ENCODE measurements at places on chromosomes 1 and 21.
A peak's percentile ranks its signal among the peaks of the same experiment; 100 is the strongest.

DNA sequence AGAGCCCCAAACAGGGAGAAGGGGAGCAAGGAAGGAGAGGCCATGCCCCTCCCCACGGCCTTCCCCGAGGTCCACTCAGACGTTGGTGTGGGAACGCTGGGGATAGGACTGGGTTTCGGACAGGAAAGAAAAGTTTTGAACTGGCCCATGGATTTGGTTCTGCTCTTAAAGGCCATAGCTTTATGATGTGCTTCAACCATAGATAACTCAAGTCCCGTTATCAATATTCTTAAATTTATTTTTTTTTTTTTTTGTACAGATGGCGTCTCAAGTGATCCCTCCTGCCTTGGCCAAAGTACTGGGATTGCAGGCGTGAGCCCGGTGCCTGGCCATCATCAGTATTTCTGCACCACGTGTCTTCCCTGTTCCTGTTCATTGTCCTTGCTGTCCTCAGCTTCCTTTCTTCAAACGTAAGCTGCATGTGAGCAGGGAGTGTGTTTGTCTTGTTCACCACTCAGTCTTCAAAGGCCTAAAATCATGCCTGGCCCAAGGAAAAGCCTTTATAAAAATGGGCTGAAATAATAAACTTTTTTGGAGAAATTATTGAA is 820 bp upstream of the KRTAP10-1 start:
- no peak for DNase-seq

- no peak for DNase-seq
Measured at GRCh38 chr1:163774401-163774945, 452.7 kb downstream of the NUF2 start.

GRCh38 chr21:41431788-41432548 is 5.9 kb downstream of the MX1 start:
- DNase-seq, result no peak

GRCh38 chr1:64744492-64745180 is at the start of gene RAVER2:
RAVER2 (plus strand) TSS chr1:64745075; CDS start chr1:64745173, 98 bp downstream.
- DNase-seq, result peak; percentile 33

DNA sequence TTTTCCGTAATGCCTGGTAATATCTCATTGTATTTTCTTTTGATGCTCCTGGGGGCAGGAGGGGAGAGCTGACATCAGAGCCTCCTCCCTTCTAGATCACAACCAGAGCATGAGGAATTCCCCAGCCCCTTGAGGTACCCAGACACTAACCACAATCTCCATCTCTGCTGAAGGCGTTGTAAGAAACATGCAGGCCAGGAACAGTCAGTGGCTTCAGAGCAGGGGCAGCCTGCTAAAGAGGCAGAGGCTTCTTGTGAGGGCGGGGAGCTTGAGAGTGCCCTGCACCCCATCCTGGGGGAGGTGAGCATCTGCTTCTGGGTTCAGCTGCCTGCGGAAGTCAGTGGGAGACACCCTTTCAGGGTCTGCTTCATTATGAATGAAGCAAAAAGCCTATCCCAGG is 19.0 kb downstream of the MAPKAPK2 start:
- DNase-seq, result no peak

GRCh38 chr1:218880484-218881060 is 293.1 kb upstream of the LYPLAL1 start:
- no peak for DNase-seq

DNA sequence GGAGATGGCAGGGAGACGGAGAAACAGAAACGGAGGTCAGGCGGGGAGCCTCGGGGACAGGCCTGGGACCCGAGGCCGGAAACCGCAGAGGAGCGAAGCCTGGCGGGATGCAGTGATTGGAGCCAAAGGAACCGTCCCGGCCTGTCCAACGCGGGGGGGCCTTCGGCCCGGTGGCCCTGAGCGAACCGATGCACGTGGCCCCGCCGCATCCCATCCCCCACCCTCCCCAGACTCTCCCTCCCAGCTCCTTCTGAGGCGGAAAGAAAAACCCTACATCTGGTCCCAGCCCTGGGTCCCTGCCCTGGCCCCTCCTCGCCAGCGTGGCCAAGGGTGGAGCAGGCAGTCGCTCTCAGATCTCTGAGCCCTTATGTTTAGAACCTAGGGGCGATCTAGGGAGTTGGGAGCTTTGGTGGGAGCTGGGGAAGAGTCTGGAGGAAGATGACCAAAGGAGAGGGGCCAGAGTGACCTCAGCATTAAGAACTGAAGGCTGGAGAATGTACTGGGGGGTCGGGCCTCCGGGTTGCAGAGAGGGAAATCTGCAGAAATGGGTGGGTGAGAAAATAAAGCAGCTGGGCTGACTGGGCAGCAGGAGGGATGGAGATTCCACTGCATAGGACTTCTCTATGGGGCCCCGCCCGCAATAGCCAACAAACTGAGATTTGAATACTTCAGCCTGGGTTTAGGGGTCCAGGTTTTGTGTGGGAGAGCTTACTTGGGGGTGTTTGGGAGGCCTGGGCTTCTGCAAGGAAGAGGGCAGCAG is 1.5 kb upstream of the CRABP2 start:
- DNase-seq, result peak; percentile 66

GRCh38 chr1:240005997-240006650 is 85.6 kb upstream of the FMN2 start:
- no peak for DNase-seq

DNA sequence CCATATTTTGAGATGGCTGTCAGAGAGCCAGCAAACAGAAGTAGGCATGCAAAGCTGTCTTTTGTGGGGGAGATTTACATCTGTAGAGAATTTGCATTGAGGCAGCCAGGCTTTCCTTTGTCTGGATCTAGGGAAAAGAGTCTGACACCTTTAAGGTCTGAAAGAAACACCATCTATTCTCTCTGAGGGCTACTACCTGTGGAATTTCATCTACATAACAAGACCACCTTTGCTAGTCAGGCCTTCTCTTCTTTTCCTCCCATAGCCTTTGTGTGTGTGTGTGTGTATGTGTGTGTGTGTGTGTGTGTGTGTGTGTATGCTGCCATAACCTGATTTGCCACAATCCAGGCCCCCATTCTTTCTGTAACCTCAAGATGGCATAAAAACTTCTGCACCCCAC is 28.4 kb upstream of the DMRTB1 start:
- no peak for DNase-seq

DNA sequence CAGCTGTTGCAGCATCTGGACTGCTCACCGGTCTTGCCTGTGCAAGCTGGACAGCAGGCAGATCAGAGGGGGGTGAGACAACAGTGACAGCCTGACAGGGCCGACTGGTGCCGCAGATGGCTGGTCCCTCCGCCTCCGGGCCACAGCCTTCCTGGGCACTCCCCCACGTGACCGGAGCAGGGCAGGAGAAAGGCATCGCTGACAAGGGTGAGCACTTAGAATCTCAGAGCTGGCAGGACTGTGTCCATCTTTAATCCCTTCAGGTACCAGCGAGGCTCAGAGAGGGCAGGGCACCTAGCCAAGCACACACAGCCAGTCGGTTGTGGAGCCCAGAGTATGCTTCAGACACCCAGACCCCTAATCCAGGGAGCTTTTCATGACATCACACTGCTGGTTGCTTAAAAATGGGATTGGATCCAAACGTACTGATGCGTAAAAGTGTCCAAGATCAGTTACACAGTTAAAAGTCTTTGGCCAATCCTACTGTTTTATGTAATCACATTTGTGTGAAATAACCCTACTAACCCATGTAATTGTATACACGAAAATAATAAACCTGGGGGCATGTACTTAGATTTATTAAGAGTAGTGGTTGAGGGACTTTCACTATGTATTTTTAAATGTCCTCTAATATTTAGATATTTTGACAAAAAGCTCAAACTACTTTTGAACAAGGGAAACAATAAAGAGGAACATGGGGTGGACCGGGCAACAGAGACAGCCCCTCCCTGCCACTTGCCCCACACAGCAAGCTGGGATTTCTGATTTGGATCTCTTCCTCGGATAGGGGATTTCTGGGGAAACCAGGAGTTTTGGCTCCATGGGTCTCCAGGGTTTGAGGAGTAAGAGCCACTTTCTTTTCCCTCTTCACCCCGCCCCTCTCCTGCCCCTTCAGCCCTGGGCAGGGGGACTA is 758 bp upstream of the CNTN2 start:
- DNase-seq, result no peak

GRCh38 chr21:39502631-39503030 is 50.9 kb downstream of the SH3BGR start:
- DNase-seq, result no peak

DNA sequence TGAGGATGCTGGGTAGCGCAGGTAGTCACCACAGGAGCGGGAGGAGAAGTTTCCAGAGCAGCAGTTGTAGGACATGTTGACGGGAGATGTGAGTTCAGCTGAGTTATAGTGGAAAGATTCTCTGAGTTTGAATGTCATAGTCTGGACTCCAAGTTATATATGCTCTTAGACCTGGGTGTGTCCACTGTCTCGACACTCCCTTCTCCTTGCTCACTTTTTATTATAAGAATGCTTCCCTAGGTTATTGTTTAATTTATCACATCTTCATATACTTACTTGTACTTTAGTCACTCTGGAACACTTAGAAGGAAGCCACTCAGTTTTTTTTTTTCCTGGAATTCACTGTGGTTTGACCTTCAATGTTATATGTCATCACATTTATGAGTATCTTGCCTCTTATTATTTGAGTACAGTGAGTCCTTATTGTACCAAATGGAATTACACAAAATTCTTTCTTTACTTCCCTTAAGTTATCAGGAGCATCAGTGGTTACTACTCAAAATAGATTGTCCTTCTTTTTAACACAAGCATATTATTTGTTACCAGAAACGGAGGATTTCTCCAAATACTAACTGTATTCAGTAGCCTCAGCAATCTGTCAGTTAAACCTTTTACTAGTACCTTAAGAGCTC is at the start of gene KRTAP13-2:
TSS of gene KRTAP13-2 (minus strand) at position 133 of the 632 bp plus-strand sequence. CDS start at position 75, 58 bp downstream.
- no peak for DNase-seq

DNA sequence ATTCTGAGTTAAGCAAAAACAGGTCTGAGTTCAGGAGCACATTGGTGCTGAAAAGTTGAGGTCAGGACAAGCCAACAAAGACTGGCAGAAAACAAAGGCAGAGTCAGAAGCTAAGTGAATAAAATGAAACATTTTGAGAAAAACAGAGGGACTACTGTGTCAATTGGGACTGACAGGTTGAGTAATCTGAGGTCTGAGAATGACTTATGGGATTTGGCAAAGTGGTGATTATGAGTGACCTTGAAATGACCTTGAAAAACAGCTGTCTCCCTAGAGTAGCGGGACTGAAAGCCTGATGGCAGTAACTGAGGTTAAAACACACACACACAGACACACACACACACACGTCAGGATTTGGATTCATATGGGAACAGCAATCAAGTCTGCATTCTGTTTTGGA is 8.8 kb upstream of the COG2 start:
- DNase-seq, result no peak

DNA sequence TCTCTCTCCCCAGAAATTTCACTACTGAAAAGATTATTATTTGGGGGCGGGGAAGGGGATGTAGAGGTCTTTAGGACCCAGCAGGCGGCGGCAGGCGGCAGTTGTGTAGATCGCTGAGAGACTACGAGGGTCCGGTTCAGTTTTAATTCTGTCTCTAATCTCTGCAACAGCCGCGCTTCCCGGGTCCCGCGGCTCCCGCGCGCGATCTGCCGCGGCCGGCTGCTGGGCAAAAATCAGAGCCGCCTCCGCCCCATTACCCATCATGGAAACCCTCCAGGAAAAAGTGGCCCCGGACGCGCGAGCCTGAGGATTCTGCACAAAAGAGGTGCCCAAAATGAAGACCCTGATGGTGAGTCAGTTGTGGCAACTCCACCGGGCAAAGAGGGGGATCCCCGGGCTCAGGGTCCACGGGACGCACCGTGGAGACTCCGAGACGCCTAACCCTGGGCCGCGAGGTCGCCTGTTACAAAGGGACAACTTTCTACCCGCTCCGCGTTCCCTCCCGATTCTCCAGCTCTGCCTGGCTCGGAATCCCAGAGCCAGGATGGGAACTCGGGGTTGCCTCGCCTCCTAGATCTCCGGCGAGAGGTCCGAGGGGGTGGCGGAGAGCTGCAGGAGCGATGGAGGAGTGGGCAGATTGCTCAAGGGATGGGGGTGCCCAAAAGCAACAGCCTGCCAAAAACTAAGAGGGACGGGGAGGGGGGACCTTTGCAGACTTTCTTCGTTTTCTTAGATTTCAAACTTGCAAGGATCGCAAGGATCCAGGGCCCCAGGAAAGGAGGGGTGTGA is at the start of gene ST6GALNAC5:
TSS of gene ST6GALNAC5 (plus strand) at position 139 of the 789 bp plus-strand sequence.
- DNase-seq, result peak; percentile 32

GRCh38 chr1:119040906-119041305 is 52.8 kb upstream of the TBX15 start:
- DNase-seq, result peak; percentile 38

- no peak for DNase-seq
Measured at GRCh38 chr1:172401892-172402291, 18.6 kb upstream of the C1orf105 start.
